NCI-H1092 (cell line): ENCODE measurements at places on chromosomes 2 and 18.

- no peak for DNase-seq
Measured at GRCh38 chr2:114729026-114729425, 286.6 kb downstream of the DPP10 start.

GRCh38 chr2:60498127-60498815, 55.2 kb downstream of the BCL11A start:
- DNase-seq: no peak

- DNase-seq: no peak
Measured at GRCh38 chr18:21958263-21958662, 211.1 kb upstream of the GATA6 start.

DNA sequence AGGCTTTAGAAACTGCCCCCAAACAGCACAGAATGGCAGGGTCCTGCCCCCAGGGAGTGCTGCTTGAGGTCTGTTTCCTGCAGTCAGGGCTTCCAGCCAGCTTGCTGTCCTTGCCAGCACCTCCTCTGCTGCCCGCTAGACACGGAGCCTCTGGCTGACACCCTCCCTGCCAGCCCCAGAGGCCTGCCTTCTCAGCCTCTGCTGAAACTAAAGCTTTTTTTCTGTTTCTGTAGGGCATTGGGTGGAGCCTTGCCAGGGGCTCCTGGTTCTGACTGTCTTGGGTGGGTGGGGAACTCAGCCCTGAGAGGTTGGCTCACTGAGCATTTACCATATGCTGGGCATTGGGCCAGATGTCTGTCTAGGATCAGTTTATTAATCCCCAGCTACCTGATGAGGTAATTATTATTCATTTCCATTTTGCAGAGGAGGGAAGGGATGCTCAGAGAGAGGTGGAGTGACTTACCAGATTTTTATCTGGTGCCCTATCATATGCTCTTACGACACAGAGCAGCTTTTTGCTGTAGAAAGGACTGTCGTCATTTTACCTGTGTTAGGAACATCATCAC, 35.4 kb downstream of the INPP4A start:
- DNase-seq: peak; percentile 38

DNA sequence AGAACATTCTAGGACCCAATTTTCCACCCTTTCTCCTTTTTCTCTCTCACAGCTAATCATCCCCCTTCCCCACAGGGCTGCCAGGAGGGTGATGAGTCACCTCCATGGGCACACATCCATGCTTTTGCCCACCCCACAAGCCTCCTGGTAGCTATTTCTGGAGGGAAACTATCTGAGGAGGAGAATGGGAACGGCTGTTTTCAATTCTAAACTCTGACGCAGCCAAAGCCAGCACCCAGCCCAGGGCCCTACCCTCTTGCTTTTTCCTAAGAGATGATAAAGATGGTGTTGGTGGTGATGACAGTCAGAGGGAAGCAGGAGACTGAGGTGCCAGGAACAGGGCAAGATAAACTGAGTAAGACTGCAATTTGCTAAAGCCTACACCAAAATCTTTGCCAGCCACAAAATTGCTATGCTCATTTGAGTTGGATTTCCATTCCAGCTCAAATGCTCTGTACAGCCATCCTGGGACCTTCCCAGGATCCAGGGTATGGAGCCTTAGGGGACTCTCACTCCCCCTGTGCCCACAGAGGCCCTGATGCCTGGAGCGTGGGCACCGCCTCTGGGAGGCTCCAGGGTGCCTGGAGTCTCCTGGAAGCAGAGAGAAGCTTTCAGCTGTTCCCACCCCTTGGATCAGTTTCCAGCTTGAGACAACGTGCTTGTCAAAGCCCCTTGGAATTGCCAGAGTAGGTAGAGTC, 62.0 kb upstream of the FZD7 start:
- DNase-seq: no peak

- DNase-seq: no peak
Measured at GRCh38 chr2:64839844-64840243, 149.4 kb upstream of the SLC1A4 start.

GRCh38 chr2:177229442-177230242, 17.0 kb downstream of the HNRNPA3 start:
- DNase-seq: no peak

GRCh38 chr18:51077217-51077616, 47.2 kb downstream of the SMAD4 start:
- no peak for DNase-seq

- DNase-seq: no peak
Measured at GRCh38 chr18:10234912-10235660, 219.3 kb upstream of the APCDD1 start.

GRCh38 chr2:190344276-190344827, 963 bp downstream of the INPP1 start:
- peak; percentile 43 for DNase-seq

DNA sequence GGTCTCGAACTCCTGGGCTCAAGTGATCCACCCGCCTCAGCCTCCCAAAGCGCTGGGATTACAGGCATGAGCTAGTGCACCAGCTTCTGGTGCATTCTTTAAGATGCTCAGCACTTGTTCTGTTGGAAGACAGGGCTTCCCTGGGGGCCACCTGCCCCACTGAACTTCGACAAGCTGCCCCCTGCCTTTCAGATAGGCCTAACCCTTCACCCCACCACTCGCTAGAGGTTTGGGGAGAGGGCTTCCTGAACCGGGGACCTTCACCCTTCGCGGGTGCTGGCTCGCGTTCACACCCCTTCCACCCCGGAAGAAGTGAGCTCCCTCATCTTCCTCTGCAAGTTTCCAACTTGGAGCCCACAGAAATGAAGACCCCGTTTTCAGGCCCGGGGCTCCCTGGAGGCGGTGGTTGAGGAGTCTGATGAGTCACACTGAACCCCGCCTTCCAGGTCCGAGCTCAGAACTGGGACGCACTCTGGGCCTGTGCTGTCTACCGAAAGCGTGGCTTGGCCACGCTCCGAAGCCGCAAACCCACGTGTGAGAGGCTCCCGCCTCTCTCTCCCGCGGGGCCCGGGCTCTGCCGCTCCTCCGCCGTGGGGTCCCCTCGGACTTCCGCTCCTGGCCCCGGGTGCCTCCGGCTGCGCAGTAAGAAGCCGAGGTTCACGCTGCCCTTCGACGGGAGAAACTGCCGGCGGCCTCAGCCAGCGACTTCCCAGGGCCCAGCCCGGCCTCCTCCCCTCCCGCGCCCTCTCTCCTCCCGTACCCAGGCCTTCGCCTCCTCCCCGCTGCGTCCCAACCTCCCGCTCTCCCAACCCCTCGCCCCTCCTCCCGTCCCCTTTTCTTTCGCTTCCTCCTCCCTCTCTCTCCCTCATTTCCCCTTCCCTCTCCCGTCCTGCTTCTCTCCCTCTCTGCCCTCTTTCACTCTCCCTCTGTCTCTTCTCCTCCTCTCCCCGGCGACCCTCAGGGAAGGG, 47.5 kb upstream of the SP3 start:
- no peak for DNase-seq

DNA sequence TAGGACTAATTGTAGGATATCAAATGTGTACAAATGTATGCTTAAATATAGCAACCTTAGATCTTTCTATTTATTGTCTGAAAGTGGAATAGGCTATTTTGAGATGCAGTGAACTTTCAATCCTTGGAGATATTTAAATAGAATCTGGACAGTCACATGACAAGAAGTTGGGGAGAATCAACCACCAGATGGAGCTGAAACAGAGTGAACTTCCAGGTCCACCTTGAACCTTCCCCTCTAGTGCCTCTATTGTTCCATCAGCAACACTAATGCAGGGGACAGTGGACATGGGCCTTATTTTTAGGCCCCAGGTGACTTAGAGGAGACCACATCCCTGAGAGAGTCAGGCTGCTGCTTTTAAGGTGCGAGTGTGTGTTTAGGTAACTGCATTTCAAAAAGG, 37.0 kb upstream of the CRIM1 start:
- no peak for DNase-seq

DNA sequence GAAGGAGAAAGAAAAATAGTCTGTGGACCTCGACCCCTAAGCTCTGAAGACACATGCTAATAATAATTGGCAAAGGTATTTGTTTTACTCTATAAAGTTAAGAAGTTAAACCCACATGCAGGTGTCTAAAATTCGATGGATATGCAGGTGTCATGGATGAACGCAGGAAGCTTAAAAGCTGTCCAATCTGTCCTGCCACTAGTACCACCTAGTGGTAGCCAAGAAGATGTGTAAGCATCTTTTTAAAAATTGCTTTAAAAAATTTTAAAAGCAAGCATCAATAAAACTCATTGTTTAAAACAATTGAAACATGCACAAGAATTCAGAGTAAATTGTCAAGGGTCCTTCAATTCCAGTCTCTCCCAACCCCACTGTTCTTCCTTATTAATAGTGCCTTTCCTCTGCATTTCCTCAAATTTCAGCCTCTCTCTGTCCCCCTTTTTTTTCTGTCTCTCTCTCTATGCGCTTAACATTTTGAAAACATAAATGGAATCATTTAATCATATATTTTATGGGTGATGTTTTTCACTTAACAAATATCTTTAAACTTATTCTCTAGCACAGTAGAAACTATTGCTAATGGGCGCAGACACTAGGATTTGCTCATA, 30.6 kb upstream of the PPP3R1 start:
- no peak for DNase-seq

DNA sequence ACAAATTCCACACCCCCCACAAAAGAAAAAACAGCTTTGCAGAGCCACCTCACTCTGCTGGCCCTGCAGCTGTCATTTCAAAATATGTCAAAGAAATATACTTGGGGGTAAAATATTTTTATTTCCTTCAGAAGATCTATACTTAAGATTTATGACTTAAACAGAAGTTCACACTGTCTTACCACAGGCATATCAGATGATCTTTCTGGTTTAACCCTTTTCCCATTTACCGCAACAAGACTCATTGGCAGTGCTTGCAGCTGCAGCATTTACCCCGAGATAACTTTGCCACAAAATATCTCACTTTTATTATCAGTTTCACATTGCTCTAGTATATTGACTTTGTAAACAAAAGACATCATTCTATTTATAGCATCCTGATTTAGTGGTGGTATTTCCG, 21.6 kb upstream of the SLC35G4 start:
- no peak for DNase-seq

GRCh38 chr18:77369644-77370043, 120.0 kb downstream of the GALR1 start:
- DNase-seq: no peak

- DNase-seq: no peak
Measured at GRCh38 chr2:174052584-174052976, 87.4 kb upstream of the SP3 start.

DNA sequence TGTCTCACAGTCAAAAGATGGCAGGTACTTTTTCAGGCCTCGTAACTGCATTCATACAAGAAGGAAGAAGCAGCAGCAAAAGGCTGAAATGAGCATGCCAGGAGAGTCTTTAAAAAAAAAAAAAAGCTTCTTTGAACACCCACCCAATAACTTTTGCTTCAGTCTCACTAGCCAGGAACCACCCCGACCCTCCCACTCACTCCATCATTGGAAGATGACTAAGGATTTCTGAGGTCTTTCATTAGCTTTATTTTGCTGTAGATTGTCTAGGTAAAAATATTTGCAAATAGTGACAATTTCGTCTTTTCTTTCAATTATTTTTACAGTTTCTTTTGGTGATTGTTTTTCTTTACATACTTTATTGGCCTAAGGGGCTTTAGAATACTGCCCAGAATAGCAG, 37.9 kb downstream of the RBBP8 start:
- DNase-seq: no peak

DNA sequence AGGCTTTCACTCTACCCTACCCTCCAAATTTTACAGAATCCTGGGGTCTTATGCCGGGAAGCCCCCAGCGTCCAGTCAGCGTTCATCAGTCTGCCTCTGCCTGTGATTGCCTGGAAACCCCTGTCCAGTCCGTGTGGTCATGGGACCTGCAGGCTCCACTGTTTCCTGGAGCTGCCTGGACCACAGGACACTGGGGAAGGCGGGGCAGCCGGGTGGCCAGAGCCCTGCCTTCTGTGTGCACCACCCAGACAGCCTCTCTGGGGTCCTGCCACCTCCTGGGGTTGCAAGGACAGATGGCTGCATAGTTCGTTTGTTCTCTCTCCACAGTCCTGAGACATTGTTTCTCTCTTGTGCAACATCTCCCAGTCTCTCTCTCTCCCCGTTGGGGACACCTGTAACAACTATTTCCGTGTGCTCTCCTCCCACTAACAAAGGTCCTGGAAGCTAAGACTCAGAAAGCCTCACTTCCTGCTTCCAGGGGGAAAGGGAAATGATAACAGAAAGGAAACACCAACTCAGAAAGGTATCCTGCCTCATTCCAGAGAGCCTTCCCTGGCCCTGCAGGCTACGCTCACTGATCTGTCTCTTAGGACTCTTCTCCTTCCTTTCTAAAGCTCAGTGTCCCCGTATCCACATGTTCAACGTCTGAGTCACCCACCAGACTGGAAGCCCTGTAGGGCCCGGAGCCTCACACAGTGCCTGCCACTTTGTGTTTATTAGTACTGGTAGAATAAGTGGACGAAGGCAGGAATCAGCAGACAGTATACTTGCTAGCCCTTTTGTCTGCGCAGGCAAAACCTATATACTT, 192.8 kb upstream of the RAB12 start:
- no peak for DNase-seq

DNA sequence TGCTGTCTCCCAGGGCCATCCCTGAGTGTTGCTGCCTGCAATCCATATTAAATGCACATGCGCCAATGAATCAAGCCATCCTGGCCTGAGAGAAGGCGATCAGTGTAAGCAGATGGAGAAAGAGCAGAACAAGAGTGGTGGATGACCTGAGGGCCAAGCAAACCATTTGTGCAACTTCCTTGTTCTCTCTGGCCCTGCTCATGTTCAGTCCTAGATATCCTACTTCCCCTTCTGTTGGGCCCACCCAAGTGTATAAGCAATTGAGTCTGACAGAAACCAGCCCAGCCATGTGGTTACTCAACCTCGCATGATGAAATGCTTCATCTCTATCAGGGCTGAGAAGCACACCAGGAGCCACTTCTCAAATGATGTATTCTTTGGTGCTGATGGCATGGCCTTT, 383.1 kb upstream of the ID2 start:
- no peak for DNase-seq

DNA sequence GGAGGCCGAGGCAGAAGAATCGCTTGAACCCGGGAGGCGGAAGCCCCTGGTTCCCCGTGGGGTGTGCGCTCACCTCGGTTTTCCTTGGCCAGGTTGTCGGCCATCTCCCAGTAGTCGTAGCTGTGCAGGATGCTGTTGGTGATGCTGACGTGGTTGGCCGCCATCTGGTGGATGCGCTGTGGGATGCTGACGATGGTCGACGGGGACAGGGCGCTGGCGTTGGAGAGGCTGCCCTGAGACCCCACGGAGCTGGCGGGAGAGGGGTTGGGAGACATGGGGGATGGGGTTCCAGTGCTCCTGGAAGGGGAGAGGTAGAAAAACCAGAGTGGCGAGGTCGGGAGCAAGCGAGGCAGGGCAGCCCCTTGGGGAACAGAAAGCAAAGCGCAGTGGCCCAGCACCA, 64.4 kb upstream of the REV1 start:
- DNase-seq: no peak

- no peak for DNase-seq
Measured at GRCh38 chr18:43060020-43060419, 55.5 kb downstream of the RIT2 start.

- no peak for DNase-seq
Measured at GRCh38 chr2:1915746-1916145, 171.4 kb upstream of the PXDN start.

- DNase-seq: no peak
Measured at GRCh38 chr2:75634945-75635344, 11.6 kb upstream of the MRPL19 start.

GRCh38 chr2:71609958-71610357, 156.6 kb downstream of the DYSF start:
- no peak for DNase-seq
